NT2/D1 (cell line): ENCODE measurements at places on chromosomes 2 and 18.

DNA sequence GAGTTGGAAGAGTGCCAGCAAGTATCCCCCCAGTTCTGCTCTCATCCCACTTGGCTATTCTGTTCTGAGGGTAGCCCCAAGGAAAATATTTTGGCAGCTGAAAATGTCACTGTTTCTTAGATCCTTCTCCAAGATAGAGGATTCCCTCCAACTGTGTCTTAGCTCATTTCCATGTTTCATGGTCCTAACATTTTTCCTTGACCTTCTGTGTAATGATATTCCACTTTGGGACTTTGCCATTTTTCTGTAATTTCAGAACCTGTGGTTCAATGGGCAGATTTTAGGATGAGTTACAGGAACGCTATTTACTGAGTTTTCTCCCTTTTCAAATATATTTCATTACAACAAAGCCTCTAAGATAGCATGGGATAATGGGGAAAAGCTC is 34.7 kb downstream of the NHEJ1 start:
- no peak for DNase-seq

DNA sequence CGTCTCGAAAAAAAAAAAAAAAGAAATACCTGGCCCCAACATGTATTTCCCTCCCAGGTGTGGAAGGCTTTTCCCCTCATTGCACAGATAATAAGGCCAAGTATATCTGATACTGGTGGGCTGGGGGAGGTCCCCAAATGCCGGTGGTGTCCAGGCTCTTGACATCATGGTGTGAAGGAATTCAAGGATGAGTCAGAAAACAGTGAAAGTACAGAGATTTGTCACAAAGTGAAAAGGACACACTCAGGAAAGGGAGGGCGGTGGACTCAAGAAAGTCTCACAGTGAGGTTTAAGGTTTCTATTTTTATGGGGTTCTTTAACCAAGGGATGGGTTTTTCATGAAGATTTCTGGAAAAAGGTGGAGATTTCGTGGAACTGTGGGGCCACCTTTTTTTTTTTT is 37.8 kb upstream of the FZD5 start:
- DNase-seq = no peak

DNA sequence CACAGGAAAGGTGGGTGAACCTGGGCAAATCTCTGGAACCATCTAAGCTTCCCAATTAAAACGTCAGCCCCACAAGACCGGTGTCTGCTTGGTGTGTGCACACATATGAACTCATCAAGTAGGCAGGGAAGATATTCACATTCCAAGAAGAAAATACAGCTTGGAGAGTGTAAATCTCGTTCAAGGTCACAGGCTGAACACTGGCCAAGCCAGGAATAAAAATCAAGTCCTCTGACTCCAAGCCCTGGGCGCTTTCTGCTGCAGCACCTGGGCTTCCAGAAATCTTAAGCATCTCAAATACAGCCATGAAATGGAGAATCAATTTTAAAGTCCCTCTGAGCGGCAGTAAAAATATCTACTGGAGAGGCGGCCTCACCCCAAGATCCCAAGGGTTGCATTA is 150.9 kb downstream of the TWIST2 start:
- no peak for DNase-seq

DNA sequence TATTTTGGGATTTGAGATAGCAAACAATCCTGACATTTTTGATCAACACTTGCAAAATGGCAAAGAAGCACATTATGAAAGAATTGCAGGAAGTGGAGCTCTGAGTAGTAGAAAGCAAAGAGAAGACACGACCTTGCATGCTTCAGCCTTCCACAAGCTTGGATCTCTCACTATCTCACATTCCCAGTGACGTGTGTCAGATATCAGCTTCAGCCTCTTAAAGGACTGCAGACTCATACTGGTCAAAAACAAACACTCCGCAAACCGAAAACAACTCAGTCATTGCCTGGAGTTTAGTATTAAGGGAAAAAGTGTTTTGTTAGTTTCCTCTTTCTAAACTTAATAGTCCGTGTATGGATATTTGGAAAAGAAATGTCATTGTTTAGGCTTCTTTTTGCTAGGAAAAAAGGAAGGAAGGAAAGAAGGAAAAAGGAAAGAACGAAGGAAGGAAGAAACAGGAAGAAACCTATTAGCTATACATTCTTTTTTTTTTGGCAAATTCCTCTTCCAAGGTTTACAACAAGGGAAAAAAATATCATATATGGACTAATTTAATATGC is 32.6 kb upstream of the SLC40A1 start:
- no peak for DNase-seq

DNA sequence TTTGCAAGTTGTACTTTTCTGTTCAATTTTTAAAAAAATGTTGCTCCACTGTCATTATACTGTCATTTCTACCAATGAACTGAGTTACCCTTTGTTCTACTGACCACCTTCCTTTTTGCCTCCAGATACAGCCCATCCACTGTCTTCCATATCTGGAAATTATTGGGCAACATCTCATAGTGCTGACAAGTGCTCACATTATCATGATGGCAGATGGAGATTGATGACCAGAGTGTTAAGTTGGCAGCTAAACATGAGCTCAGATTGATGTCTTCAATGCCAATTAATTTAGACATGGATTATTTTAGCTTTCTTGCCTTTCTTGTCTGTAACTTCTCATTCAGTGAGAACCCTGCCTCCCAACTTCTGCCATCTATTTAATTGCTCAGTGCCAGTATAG is 76.6 kb downstream of the KIAA1328 start:
- DNase-seq = no peak

DNA sequence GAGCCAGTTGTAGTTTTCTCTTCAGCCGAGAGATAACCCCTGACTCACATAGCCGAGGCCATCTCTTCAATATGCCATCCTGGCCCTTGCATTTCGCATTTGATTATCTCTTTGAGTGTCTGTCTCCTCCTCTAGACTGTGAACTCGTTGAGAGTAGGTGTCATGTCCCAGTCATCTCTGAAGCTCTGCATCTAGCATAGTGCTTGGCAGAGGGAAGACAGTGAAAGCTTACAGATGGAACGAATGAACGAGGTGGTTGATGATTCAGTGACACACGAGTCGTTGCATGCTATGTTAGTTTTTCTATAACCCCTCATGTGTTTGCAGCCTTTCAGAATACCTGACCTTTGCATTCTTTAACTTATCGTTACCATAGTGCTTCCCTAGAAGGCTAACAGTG is 59.9 kb upstream of the CYRIA start:
- no peak for DNase-seq

DNA sequence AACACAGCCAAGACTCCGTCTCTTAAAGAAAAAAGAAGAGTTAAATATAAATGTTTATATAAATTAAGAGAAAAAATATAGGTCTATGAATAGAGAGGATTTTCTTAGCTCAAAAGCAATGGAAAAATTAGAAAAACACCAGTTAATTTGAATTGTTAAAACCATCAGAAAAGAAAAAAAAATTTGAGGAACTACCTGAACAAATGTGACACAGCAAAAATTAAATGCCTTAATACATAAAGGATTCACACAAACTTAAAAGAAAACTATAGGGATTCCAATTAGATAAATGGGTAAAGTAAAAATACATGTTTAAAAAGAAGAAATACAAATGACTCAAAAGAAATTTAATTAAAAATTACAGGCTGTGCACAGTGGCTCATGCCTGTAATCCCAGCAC is 147.9 kb upstream of the DNMT3A start:
- no peak for DNase-seq

DNA sequence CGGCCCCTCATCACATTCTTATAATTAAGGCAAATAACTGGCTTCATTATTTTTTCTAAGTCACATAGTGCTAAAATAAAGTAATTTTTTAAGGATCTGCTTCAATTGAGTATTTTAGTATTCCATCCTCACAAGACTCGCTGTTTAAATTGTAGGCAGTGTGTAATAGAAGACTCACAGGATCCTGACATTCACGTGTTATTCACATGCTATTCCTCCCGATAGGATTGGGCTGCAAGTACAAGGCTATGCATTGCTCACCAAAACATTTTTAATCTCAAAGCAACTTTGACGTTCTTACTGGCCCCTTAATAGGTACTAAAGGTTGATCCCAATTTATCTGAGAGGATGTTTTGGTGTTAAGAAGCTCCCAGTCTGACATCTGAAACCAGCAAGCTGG is 127.6 kb upstream of the L3MBTL4 start:
- DNase-seq = no peak

GRCh38 chr2:219426068-219426443 is 7.9 kb downstream of the DES start:
- no peak for DNase-seq

DNA sequence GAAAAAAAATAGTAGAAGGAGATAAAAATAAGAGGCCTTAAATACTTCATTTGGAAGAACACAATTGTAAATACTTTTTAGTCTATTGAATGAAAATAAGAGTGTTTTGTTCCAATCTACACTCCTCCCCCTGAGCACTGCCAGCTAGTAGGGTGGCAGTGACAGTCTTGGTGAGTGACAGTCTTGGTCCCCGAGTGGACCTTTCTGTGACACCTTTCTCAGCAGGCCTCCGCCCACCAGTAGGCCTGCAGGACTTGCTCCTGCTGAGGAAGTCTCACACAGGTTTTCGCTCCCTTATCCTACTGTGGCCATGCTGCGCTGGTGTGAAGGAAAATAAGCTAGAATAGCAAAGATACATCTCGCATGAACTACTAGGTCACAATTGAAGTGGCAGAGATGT is 666.8 kb downstream of the NR4A2 start:
- no peak for DNase-seq

GRCh38 chr2:42801381-42801780 is 9.0 kb upstream of the HAAO start:
- DNase-seq = no peak

DNA sequence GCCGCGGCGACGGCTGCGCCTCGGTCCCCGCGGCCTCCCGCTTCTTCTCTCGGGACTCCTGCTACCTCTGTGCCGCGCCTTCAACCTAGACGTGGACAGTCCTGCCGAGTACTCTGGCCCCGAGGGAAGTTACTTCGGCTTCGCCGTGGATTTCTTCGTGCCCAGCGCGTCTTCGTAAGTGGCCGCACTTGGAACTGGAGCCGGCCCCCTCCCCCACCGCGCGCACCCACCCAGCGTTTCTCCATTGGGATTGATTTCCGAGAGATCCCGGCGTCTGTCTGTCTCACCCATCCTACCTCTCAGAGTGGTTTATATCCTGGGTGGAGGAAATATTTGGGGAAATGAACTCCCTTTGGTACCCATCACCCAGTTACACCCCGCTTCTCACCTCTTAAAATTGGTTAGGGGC is 498 bp downstream of the ITGAV start:
- no peak for DNase-seq

DNA sequence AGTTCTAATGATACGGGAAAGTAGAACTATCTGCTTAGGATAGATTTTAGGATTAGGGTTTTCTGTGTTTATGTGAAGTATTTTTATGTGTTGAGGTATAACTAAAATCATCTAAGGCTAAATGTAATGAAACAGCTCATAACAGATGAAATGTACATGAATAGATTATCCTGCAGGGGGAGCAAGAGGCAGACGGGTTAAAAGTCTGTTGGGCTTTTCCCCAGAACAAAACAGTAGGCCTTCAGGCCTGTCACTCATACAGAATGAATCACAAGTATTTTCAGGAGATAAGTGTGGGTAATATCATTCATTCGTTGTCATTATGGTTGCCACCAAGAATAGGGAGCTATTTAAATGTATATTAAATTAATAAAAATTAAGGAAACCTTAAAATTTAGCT is 107.9 kb upstream of the IL1R2 start:
- DNase-seq = no peak

DNA sequence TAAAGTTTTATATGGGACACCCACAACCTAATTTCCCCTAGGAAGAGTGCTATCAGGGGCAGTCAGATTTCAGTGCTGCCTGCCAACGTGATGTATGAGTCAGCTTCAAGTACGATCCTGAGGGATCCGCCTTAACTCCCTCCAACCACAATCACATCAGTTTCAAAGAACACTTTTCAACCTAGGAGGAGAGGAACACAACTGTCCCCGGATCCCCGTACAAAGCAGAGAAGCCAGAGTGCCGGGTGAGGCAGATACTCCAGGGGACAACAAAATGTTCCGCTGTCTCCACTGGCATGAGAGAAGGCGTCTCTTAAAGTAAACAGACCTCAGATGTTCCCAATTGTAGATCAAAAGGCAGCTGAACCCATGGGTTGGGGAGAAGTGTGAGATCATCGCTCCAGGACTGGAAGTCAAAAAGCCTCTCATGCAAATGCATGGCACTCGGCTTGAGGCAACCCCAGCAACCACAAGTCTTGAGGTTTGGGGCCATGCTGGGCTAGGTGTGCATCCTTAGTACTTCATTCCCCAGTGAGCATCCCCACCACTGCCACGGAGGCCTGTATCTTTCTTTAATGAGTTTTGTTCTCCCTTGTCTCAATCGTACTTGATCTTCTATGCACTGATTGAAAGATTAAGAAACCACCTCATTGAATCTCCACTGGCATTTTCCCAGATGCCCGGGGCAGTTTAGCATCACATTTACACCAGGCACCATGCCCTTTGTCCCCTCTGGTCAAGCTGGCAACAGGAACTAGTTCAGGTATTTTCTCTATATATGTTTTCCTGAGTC is 91.0 kb upstream of the CCBE1 start:
- peak; percentile 3 for DNase-seq

DNA sequence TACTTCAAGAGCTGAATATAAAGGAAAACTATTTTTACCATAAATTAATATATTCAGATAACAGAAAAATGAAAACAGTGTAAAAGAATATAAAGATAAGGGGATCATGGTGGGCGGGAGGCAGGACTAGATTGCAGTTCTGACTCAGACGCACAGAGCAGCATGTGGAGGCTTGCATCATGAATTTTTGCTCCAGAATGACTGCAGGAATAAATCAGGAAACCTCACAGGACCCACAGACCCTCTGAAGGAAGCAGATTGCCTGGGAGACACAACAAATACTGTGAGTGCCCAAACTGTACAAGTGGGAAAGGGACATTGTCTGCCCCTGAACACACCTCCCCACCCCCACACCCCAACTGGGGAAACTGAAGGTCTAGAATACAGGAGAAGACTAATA is 19.2 kb upstream of the SIGLEC15 start:
- DNase-seq = no peak

GRCh38 chr2:217510771-217511291 is 492.0 kb downstream of the TNS1 start:
- DNase-seq = peak; percentile 84

GRCh38 chr2:120670371-120670770 is 65.3 kb upstream of the GLI2 start:
- DNase-seq = no peak

- DNase-seq = no peak
Measured at GRCh38 chr2:14614017-14614416, 18.5 kb upstream of the LRATD1 start.

DNA sequence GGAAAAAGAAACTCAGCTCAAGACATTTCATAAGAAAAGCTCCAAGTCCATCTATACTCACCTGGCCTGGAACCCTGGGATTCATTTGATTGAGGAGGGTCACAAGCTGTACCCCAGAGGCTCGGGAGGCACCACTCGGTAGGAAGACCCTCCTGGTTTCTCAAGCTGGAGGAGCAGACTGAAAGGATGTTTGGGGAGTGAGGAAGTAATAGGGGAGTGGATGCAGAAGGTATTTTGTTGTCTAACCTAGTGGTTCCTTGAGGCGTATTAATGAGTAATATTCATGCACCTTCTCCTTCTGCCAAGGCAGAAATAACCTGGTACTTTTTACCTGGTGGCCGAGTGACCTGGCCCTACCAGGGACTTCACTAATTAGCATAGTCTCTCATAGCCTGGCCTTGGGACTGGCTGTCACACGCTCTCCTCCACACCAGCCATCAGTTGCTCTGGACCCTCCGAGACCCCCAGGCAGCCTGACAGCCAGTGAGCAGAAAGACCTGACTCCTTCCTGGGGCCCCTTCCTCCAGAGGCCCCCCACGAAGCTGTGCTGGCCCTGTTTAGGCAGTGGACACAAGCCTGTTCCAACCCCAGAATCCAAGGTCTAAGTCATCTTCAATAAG is 161.4 kb downstream of the BCL2 start:
- no peak for DNase-seq

- DNase-seq = no peak
Measured at GRCh38 chr2:64349131-64349530, 104.8 kb upstream of the LGALSL start.
